ENCODE measurements at places on chromosomes 3 and 15.

DNA sequence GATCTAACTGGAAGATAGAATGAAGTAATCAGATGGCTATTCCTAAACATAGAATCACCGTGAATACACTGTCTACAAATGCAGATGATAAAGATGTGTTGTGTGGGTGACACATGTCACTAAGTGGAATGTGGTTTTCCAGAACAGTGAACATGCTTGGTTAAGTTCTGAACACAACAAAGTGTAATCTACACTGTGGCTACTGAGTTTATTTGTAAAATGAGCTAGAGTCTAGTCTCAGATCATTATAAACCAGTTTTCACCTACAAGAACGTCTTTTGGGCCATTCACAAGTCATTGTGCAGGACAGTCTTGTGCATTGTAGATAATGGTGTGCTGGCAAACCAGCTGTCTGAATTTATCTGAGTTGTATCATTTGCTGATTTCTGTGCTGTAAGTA lies 35.3 kb downstream of the OXNAD1 start:
- DNase-seq, result no peak

GRCh38 chr3:77147836-77148578 lies 108.1 kb downstream of the ROBO2 start:
- DNase-seq, result no peak

DNA sequence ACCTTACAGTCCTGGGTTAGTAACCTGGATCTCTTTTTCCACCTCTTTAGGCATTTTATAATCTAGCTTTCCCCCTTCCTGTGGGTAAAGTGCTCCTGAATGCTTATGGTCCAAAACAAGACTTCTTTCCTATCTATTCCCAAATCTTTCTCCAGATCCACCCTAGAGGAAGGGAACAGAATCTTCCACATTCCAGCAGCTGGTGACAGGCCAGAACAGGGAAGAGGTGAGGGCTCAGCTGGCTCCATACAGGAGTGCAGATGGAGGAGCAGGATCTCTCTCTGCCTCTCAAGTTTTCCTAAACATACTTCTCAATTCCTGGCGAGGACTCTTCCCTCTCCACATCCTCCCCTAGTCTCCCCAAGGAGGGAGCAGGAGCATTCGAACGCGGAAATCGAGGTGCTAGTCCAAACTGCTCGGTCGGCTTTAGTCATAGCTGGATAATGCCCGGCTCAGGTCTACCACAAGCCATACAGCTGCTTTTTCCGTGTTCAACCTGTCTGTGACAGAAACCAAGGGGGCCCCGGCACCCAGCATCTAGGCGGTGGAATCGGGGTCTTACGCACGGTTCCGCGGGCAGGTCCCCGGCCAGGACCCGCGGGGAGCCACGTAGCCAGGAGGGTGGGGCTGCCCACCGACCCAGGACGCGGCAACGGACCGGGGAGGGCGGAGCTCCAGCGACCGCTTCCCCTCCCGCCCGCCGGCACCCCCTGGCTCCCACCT lies 4.0 kb downstream of the RASSF1 start:
- DNase-seq, result no peak

DNA sequence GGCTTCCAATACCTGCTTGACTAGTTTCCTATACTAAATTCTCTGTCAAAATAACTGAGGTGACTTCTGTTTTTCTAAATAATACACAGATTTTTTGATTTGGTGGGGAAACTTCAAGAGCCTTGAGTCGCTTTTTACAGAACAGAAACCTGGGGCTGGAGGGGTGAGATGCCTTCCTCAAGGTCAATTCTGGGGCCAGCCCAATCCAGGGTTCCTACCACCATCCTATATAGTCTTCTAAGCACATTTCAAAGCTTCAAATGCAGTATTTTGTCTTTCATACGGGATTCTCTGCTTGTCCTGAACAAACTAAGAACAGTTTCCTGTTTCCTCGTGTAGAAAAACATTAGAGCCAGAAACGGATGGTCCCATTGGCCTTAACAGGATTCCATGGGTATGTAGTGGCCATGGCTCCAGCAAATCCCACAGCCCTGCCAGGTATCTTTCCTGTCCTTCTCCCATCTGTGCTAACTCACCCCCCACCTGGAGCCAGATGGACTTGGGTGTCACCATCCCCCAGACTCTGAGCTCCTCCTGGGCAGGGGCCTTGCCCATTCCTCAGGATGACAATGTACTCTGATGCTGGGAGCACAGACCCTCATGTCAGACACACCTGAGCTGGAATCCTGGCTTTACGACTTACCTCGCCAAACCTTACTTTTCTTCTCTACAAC lies 146.9 kb downstream of the KLF13 start:
- DNase-seq, result no peak

DNA sequence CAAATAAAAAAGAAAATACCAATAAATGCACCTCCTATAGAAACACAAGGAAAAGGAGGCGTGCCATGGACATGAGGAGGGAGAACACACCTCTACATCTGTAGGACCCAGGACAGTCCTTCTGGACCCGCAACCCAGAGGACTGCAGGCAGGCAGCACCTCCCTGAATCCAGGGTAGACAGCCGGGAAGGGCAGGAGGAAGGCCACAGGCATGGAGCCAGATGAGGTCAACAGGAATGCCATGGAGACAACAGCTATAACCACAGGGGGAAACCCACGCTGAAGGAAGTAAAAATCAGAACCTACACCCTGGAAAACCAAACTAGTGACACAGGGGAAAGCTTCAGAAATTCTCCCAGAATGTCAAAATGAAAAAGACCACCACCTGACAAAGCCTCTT lies 248.8 kb upstream of the NSMCE3 start:
- no peak for DNase-seq

DNA sequence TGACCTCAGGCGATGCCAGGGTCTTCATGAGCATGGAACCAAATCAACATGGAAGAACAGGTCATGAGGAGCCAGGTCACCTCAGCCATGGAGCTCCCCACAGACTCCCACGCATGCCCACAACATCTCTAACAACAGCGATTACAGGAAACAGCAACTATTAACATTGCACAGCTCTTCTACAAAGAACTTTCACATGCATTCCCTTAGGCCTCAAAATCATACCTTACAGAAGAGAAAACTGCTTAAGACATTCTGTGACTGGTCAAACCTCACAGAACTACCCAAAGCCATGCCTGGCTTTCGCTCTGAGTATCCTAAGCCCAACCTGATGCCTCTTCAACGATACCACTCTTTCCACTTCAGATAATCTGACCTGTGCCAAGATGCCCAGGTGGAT lies 117.8 kb downstream of the OXNAD1 start:
- DNase-seq, result no peak

GRCh38 chr3:113623811-113624210 lies 72.6 kb downstream of the USF3 start:
- DNase-seq, result no peak

DNA sequence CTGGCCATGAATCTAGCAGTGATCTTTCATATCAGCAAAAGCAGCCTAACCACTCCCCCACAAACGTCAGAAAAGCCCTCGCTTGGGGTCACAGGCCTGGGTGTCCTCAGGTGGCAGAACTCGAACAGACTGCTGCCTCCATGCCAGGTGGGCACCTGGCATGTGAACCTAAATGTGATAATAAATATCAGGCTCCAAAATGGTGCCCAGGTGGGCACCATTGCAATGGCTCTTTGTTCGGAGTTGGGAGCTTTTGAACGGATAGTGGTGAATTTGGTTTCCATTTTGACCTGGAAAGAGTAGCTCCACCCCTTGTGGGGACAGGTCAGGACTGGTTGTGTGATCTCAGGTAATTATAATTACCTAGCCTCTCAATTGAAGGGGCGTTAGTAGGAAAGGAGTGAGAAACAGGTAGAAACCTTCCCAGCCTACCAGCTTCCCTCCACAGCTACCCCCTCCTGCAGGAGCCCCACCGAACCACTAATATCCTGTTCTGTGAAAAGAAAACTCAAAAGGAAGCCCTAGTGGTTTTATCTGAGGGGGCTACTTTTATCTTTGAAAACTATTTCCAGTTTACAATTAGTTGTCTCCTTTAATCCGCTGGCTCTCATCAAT lies 18.1 kb downstream of the MYO1E start:
- DNase-seq, result no peak

DNA sequence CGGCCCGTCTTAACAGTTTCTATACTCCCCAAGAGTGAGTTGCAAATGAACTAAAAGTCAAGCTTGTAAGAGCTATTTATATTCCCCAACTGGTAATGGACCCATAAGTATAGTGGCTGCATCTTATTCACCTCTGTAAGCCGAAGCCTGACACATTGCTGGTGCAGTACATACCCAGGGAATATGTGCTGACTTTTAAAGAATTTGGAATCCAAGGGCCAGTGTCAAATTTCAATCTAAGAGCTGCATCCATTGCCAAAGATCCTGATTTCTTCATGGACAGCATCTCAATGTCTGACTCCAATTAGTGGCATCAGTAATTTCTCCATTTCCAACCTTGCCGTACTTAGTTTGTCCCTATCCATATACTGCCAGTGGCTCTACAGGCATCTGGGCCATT lies 42.0 kb downstream of the FRMD4B start:
- DNase-seq, result no peak

- no peak for DNase-seq
These were observed 82.0 kb downstream of the CNTN3 start for GRCh38 chr3:74532446-74532845.

DNA sequence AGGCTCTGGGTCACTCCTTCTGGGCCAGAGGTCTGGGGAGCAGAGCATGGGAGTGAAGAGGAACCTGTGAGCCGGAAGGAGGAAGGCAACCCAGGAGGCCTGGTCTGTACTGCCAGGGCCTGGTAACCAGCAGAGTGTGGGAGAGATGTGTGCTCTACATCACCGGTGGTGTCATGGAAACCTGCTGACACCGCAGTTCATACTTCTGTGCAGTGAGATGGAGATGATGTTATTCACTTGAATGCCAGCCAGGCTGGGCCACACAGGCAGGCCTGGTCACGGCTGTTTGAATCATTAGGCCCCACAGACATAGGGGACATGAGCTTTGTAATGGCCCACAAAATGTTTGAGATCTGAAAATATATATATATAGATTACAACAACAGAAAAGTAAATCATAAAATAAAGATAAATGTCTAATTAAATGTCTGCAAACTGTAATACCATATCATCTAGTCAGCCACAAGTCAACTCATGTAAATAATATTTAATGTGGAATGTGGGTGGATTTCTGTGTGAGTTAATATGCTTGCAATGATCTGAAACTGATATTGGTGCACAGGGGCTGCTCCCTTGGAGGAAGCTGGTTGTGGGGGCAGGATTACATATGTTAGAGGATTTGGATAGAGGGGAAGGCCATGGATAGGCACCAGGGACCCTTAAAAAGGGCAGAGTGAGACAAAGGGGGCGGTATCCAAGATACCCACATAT lies 108.5 kb upstream of the PFN2 start:
- DNase-seq, result peak; percentile 8

DNA sequence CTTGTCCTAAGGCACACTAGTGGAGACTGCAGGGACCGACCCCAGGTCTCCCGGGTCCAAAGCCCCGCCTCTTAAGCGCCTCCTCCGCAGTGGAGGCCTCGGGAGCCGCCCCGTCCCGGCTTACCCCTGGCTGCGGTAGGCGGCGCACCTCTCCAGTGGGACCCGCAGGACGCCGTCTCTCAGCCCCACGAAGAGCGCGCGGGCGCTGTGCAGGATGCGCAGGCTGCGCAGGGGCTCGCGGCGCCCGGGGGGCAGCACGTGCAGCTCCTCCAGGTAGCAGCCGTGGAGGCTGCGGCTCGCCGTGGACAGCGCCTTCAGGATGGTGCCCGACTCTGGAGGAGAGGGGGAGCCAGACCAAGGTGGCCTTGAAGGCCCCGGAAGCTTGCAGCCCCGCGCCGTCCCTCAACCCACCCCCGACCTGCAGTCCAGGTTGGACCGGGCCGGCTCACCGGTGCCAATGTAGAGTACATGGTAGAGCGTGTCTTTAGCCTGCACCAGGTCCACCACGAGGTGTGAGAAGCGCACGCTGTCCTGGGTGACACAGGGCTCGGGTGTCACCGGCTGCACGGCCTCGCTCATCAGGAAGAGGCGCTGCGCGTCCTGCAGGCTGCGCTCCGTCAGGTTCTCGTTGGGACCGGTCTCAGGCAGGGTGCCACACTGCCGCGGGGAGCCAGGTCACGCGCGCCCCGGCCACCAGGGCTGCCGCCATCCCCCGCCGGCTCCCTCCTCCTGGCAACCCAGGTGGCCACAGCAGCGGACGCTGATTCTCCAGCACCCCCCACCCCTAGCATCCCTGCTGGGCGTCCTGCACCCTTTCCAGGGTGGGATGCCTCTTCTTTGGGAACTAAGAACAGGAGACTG lies 105.5 kb downstream of the SEMA5B start:
- no peak for DNase-seq

DNA sequence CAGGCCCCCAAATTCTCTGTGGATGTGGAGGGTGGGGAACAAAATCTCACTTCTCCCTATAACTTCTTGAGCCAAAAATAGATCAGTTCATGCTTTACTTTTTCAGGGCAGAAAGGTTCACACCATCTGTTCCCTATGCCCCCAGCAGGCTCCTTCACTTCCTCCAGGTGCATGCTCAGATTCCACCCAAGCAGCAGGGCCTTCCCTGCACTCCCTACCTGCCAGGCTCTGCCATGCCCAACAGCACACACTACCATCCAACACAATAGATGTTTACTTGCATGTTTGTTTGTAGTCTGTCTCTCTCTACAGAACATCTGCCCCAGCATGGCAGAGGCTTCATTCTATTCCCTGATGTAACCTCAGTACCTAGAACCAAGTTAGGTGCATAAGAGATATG lies 43.3 kb downstream of the GABRB3 start:
- DNase-seq, result no peak

DNA sequence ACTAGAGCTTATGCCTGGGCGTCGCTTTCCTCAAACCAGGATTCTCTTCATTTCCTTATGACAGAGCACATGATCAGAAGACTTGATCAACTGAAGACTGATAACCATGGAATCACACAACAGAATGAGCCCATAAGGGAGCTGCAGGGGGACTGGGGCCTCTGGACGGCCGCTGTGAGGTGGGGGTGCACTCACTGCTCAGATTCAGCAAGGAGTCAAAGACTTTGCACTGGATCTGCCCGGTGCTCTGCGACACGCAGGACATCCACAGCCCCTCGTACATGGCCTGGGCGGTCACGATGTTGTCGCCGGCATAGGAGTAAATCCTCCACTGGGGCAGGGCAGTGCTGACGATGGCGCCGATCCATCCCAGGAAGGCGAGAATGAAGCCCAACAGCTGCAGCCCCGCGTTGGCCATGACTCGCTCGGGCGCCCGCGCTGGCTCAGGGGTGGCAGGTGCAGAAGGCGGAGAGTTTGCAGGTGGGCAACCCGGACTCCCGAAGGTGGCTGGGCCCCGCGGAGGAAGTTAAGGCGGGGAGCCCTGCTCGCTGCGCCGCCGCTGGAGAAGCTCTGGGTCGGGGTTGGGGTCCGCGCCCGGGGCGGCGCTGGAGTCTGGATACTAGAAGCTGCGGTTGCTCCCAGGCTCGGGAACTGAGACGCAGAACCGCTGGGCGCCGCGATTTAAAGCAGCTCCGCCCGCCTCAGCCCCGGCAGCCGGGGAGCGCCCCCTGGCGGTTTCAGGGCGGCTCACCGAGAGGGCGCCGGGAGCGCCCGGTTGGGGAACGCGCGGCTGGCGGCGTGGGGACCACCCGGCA lies at the start of gene CLDN1:
Gene CLDN1, minus strand, starts transcription at position 658 of the 815 bp plus-strand sequence. Its CDS starts 240 bp downstream, at position 418.
- peak; percentile 39 for DNase-seq

All from hypothalamus (tissue), 51 donors.